Hematopoietic multipotent progenitor cell treated with erythropoietin and hydrocortisone succinate and interleukin-3 and kit ligand, for 15 days (in vitro differentiated cells): ENCODE measurements at places on chromosomes 11 and 22.
A peak's percentile ranks its signal among the peaks of the same experiment; 100 is the strongest.

DNA sequence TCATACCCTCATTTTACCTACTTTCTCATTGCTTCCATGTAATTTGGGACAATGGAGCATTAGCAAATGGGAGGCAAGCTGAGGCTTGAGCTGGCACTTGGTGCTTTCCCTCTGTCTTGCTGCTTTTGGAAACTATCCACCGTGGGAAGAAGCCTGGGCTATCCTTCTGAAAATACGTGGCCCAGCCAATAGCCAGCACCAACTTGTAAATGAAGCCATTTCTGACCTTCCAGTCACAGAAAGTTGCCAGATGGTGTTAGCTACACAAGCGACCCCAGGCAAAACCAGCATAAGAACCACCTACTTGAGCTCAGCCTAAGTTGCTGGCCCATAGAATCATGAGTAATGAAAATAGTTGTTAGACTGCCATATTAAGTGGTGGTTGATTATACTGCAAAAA is 18.5 kb upstream of the SPON1 start:
- DNase-seq, result no peak

- DNase-seq, result no peak
Observed at GRCh38 chr11:68142028-68142412, 20.8 kb upstream of the CHKA start.

DNA sequence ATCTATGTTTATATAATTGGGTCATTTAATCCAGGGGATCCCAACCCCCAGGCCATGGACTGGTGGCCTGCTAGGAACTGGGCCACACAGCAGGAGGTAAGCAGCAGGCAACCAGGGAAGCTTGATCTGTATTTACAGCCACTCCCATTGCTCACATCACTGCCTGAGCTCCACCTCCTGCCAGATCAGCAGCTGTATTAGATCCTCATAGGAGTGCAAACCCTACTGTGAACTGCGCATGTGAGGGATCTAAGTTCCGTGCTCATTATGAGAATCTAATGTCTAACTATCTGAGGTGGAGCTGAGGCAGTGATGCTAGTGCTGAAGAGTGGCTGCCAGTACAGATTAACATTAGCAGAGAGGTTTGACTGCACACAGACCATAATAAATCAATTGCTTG is 32.8 kb downstream of the MS4A2 start:
- DNase-seq, result no peak

GRCh38 chr11:114348200-114349191 is 51.8 kb downstream of the C11orf71 start:
- peak; percentile 78 for DNase-seq

GRCh38 chr11:42555190-42555589 is 756.6 kb upstream of the API5 start:
- no peak for DNase-seq

GRCh38 chr11:120381401-120381800 is 45.2 kb downstream of the ARHGEF12 start:
- DNase-seq, result no peak

- no peak for DNase-seq
Observed at GRCh38 chr11:118258410-118258809, 5.7 kb downstream of the MPZL2 start.

DNA sequence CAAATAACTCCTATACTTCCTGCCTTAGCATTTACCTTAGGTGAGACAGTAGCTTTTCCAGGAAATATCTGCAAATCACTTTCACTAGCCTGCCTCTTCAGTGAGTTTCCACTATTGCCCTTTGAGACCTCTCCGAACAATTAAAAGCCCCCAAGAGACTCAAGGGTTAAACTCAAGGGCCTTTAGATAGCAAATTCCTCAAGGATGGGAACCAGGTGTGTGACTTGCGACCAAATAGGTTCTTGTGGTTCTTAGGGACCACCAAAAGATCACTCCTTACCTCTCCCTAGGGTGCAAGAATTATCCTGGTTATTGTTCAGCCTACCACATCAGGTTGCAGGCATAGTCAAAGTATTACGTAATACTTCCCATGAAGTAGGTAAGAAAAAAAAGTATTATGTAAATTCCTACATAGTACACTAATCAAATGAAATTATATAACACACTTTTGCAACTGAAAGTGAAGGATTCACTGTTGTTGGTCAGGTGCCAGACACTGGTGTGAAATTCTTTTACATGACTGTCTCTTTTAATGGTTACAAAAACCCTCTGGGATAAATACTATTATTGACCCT is 1.4 kb upstream of the RDX start:
- DNase-seq, result peak; percentile 31

GRCh38 chr22:28948424-28948823 is 65.1 kb downstream of the ZNRF3 start:
- DNase-seq, result no peak

DNA sequence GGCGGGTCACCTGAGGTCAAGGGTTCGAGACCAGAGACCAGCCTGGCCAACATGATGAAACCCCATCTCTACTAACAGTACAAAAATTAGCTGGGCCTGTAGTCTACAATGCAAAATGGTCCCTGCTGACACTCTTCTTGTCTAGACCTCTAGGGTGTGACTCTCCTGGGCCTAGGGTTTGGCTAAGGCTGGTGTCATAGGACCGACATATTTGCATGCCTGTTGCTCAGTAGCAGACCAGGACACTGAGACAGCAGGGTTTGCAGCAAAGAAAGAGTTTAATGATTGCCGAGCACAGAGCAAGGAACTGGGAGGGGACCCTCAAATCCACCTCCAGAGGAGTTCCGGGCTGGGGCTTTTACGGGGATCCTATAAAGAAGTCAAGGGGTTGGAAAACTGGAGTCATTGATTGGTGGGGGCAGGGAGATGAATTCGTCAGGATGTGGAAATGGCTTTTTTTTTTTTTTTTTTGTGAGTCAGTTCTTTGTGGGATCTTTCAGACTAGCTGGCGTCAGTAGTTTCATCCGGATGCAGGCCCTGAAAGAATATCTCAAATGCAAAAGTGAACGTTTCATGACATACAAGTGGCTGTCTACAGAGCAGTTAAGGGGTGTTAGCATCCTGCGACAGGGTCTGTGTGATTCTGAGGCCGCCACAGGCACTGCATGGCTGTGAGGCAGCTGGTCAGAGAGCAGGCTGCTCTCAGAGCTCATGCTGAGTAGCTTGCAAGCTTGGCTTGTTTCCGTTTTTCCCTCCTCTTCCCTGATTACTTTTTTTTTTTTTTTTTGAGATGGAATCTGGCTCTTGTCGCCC is 27.2 kb upstream of the A4GALT start:
- no peak for DNase-seq

GRCh38 chr11:59756845-59757244 is 1.7 kb downstream of the STX3 start:
- no peak for DNase-seq

- DNase-seq, result no peak
Observed at GRCh38 chr11:2461253-2461955, 16.6 kb downstream of the KCNQ1 start.

- no peak for DNase-seq
Observed at GRCh38 chr22:26762503-26763472, 105.4 kb downstream of the MIAT start.

DNA sequence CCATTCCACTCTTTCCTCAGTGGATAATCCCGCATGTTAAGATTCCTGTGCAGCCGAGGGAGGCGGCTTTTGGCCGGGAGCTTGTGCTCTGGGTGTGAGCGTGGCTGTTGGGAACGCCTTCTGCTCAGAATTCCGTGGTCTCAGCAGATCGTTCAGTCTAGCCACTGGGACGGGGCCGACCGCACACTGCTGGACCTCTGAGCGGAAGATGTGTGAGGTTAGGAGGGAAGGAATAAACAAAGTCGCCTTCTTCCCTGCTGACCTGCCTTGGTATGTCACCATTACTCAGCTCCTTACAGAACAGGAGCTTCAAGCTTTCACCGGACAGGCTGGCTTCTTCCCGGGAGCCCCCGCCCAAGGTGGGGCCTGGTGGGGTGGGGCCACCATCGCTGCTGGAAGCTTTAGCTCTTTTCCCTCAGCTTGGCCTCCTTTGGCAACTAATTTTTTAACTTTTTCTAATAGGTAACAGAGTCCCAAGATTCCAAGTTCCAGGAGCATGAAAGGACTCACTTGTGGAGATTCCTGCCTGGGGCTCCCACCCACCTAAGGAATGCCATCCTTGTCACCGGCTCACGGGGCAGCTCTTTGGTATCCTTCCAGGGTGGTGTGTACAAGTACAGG is 22.5 kb upstream of the SEPTIN5 start:
- DNase-seq, result no peak

- no peak for DNase-seq
Observed at GRCh38 chr11:120180551-120181232, 30.1 kb upstream of the OAF start.

DNA sequence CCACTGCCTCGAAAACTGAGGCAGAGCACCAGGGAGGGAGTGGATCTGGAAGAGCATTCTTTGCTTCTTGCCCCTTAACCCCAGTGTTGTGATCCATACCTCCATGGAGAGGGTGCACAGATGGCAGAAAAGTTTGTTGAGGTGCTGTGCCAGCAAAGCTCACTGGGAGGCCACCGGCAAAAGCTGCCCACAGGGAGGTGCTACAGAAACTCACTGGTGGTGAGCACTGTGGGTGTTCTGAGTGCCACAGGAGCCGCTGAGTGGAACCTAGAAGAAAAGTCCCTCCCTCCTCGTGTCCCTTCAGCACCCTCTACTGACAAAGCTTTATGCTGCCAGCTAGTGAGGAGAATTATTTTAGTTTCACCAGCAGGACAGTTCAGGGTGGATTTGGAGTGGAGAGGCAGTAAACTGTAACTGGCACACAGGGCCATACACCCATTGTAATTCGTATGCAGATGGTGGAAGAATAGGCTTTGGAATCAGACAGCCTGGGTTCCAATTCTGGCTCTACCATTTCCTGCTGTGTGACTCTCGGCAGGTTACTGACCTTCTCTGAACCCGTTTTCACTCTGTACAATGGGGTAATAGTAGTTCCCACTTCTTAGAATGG is 84.6 kb downstream of the SWAP70 start:
- DNase-seq, result peak; percentile 57

DNA sequence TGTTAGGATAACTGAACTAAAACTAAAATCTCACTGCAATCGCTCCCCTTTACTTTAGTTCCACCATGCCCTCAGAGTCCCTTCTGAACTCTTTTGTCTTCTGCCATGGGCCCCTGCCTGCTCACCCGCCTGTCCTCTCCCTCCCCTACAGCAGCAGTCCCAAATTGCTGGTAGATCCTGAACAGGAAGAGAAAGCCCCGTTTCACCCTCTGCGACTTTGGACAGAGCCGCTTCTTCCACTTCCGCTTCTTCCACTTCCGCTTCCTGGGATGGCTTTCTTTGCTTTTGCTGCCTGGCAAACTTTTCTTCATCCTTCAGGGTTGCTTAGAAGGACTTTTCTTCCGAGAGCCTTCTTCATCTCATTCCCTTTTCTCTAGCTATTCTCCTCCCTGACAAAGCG is 35.7 kb upstream of the TLCD5 start:
- DNase-seq, result no peak

DNA sequence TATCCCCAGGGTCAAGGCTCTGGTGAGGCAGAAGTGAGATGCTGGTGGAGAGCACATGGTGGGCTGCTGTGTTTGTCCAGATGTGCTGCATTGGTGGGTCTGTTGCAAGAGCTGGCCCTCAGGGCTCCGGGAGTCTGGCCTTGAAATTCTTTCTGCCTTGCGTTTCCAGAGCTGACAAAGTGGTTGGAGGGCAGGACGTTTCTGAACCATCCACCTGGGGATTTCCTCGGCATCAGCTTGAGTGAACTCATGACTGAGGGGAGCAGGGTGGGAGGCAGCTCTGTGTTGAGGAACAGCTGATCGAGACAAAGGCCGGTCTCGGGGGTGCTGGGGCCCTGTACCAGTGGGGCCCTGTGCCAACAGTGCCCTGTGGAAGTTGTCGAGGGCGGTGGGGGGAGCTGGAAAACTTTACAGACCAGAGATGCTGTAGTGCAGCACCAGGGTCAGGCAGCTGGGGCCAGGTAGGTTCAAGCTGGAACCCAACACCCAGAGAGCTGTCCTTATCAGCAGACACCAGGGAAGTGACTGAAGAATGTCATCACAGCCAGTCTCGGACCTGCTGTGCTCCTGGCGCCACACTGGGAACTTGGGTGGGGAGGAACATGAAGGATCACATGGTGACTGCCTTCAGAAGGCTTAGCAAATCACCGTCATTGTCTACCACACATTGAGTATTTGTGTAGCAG is 4.9 kb downstream of the TSKU start:
- DNase-seq, result peak; percentile 74
